ENCODE measurements at places on chromosomes 2 and 18.

DNA sequence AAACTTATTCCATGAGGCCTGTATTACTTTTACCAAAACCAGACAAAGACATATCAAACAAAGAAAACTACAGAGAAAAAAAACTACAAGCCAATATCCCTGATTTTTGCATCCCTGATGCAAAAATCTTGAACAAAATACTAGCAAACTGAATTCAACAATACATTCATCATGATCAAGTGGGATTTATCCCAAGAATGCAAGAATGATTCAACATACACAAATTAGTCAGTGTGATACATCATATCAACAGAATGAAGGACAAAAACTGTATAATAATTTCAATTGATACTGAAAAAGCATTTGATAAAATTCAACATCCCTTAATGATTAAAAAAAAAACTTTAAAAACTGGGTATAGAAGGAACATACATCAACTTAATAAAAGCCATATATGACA lies 106.8 kb downstream of the SLC39A10 start:
- peak; percentile 21 for DNase-seq

- peak; percentile 69 for DNase-seq
Measured at GRCh38 chr2:105179469-105180372, 61.8 kb upstream of the GPR45 start.

- no peak for DNase-seq
Measured at GRCh38 chr18:13559754-13560153, 166.6 kb downstream of the FAM210A start.

GRCh38 chr2:120384486-120385354 lies 38.8 kb downstream of the INHBB start:
- DNase-seq, result no peak

DNA sequence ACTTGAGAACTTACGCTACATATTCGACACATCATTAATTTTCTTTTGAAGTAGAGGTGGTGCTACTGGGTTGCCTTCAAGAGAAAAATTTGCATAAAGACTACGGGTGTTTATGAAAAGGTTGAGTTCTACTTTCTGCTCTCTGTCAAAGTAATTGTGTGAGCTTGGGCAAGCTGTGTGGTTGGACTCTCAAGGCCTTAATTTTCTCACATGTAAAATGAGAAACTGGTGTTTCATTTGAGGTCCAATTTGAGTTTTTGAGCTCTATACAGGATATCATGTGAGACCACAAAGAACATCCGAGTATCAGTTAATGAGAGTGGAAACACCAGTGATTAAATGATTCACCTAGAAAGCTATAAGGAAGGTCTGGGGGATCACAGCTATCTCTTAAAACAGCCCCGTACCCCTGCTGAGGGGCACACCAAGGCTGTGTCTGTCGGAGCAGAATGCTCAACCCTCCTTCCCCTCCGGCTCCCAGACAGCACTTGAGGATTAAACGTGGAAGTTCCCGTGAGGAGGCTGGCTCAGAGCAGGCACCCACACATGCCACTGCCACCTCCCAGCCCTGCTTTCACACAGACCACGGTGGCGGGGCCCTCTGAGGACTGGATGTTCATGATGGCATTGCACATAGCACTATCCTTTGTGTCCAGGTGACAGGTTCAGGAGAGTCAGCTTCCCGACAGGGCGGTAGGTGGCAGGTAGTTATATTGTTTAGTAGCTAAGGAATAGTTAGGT lies 191.8 kb downstream of the RNF144A start:
- DNase-seq, result no peak

DNA sequence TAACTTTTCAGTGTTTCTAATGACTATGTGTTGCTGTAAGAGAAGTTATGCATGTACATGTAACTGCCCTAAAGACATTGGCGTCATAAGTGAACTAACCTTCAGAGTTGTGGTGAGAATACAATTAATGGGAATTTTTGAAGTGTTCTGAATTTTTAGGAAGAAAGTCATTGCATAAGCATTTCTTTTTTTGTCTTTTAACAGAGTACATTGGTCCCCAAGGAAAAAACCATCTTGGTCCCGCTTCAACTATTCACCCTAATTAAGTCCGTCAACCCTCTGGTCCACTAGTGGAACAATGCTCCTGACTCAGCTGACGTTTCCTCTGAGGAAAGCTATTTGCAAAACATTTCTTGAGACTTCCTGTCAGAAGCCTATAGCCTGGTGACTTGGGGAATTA lies 41.1 kb upstream of the VIT start:
- peak; percentile 96 for DNase-seq

GRCh38 chr2:234638966-234639365 lies 142.1 kb upstream of the ARL4C start:
- DNase-seq, result no peak

GRCh38 chr2:898319-898718 lies 52.3 kb upstream of the SNTG2 start:
- DNase-seq, result no peak

DNA sequence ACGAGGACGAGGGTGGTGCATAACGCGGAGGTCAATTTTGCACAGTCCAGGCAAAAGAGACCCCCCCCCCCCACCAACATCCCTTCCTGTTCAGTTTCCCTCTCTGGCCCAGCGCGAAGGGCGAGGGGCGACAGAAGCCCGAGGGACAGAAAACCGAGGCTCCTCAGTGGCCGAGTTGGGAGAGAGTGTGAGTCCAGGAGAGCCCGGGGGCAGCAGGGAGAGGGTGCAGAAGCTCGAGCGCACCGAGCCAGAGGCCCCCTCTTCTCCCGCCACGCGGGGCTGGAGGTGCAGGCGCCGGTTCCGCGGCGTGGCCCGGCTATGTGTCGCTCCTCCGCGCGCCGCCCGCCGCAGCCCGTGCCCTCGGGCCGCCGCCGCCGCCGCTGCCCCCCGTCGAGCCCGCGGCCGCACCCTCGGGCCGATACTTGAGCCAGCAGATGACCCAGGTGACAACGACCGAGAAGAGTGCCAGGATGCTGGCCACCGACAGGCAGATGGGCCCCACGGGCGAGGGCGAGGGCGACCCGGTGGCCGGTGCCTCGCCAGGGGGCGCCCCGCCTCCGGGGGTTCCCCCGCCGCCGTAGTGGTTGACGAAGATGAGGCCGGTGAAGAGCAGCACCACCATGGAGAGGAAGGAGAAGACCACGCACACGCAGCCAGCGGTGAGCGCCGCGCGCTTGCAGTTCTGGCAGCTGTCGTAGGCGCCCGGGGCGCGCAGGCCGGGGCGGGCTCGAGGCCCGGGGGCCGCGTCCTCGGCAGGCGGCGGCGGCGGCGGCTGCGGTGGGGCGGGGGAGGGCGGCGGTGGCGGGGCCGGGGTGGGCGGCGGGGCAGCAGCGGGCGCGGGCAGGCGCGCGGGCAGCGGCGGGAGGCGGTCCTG lies 20.2 kb upstream of the PAX3 start:
- peak; percentile 60 for DNase-seq

- no peak for DNase-seq
Measured at GRCh38 chr2:55649211-55649610, 31.8 kb upstream of the PPP4R3B start.

- peak; percentile 0 for DNase-seq
Measured at GRCh38 chr2:154452906-154453493, 245.5 kb upstream of the KCNJ3 start.

- DNase-seq, result no peak
Measured at GRCh38 chr2:207534417-207534816, 4.7 kb downstream of the CREB1 start.

- DNase-seq, result no peak
Measured at GRCh38 chr2:227861011-227861410, 10.4 kb upstream of the DAW1 start.

DNA sequence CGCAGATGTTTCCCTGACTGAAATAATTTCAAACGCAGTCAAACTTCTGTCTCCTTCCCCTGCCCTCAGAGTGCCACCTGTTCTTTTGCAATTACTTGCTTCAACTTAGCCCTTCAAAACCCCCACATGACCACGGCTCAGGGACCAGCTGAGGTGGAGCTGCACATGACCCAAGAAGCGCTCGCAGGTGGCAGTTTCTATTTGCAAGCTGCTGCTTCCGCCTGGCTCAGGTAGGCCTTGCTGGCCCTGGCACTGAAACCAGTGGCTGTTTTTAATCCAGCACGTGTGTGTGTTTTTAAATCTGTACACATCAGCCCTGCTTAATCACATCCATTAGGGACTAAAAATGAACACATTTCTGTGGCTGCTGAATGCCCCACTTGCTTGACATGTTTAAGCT lies 95.3 kb downstream of the CCDC93 start:
- no peak for DNase-seq

DNA sequence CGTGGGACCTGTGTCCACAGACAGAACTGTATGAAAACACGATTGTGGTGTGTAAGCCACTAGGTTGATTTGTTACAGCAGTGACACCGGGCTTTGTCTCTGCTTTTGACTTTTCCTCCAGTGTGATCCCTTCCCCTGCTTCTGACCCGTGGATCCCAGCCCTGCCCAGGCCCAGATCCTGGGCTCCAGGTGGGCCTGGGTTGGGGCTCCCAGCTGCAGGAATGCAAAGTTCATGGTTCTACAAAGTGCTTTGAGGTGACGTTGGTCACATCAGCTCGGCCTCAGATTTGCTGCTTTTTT lies 26.8 kb downstream of the HPCAL1 start:
- no peak for DNase-seq

All from EL (cell line).